GOT3 (cell line): ENCODE measurements at places on chromosomes 6 and 20.

DNA sequence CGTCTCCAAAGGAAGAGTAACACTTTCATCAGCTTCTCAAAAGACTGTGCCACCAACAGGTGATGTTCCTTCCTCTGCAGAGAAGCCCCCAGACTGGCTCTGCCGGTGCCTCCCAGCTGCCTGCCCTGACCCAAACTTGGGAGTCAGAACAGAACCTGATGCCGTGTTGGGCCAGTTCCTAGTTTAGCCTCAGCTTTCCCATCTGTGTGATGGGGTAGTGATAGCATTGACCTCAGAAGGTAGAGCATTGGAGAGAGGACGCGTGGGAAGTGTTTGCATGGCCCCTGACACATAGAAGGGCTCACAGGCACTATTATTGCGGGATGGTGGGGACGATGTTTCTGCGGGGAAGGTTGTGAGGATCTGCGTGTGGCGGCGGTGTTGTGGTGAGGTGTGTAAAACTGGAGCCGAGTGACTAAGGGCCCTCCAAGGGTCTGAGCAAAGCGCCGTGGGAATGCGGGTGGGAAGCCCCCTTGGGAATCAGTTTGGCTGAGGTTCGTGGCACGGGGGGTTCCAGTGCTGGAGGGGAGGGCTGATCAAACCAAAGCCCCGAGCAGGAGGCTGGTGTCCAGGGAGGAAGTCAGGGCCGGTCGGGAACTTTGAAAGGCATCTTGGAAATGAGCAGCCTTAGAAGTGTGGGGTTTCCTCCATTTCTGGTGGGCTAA lies 1.7 kb downstream of the NTSR1 start:
- DNase-seq, result no peak

DNA sequence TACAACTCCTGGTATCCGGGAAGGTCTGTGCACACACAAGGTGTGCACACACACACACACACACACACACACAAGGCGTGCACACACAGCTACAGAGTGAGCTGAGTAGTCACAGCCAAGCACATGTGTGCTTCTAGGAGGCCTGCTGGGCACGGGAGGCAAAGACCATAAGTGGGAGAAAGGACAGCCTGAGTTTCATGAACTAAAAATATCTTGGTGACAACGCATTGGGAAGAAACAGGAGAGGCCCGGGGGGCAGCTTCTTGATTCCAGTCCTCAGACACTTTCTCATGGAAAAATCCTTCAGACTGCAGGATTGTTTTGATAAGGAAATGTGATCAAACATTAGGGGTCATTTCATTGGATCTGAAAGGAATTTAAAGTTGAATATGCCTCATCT lies 2.6 kb downstream of the TRAF3IP2 start:
- DNase-seq, result no peak

DNA sequence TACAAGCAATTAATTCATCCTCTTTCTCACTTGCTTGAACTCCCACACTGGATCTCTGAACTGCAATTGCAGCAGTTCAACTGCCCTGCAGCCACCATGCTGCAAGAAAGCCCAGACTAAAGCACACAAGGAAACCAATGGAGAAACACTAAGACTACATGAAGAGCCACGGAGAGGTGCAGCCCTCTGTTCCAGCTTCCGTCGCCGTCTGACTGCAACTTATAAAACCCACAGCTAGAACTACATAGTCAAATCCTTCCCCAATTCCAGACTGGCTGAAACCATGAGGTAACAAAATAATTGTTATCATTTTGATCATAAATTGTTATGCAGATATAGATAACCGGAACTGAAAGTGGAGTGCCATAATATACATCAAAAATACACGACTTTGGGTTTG lies 21.1 kb upstream of the THEMIS start:
- DNase-seq, result no peak

DNA sequence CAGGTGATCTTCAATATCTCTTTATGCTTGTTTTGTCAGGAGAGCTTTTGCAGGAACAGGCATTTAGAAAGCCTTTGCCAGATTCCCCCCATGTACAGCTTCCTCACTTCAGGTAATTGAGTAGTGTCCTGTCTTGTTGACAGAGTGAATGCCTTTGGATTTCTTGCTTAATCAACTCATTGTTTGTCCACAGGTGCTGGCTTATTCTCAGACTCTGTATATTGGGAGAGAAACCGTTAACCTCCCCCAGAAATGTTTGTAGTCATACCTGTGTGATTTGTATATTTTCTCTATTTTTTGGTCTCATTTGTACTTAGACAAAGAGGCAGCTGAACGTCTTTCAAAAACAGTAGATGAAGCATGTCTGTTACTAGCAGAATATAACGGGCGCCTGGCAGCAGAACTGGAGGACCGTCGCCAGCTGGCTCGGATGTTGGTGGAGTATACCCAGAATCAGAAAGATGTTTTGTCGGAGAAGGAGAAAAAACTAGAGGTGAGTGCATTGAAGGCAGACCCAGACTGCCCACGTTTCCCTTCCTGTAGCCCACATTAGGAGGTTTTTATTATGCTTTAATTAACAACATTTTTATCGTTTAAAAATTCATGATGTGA lies 32.3 kb downstream of the RPRD1B start:
- no peak for DNase-seq

DNA sequence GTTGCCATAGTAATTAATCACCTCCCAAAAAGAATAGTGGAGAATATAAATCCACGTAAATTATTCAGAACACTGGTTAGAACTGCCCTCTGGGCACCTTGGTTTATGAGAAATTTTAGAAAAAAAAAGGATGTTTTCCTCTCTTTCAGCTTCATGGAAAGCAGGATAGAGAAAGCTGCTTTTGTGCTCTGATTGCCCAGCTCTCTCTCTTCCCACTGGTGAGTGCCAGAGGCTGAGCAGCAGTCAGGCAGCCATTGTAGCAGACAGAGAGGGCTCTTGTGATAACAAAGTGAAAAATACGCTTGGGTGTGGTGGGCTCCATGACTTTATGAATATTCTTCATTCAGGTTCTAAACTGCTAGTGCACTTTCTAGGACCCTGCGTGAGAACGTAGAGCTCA lies 26.4 kb downstream of the SLC35F1 start:
- DNase-seq, result no peak

DNA sequence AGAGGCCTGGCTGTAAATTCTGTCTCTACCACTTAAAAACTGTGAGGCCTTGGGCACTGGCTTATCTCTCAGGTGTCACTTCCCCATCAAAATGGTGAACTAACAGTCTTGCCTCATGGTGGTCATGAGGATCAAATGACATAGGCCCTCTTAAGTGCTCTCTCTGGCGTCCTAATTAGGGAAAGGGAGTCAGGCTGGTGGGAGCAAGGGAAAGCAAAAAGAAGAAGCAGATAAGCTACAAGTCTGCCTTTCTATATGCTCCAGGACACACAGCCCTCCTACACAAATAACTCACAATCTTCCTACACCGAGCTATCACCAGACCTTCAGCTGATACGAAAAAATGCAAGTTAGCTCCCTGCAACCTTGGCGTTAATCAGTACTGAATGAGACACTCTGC lies 19.5 kb upstream of the SLC22A16 start:
- no peak for DNase-seq

DNA sequence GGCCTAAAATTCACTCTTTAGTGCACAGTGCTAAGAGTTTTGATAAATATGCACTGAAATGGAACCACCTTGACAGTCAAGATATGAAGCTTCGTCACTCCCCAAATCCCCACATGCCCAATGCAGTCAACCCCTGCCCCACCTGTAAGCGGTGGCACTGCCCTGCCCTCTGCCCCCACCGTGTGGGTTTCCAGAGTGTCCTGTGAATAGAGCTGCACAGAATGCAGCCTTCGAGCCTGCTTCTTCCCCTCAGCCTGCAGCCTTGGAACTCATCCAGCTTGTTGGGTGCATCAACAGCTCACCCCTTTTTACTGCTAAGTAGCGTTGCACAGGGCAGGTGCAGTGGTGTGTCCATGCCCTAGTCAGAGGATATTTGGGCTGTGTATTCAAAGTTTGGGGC lies 216.3 kb downstream of the SYNDIG1 start:
- DNase-seq, result no peak

- DNase-seq, result no peak
These were observed 14.8 kb downstream of the MDFI start for GRCh38 chr6:41652866-41653652.

- no peak for DNase-seq
These were observed 5.9 kb downstream of the TMEM239 start for GRCh38 chr20:2822073-2822472.

GRCh38 chr6:132715204-132715603 lies 1.3 kb upstream of the VNN1 start:
- DNase-seq, result no peak

DNA sequence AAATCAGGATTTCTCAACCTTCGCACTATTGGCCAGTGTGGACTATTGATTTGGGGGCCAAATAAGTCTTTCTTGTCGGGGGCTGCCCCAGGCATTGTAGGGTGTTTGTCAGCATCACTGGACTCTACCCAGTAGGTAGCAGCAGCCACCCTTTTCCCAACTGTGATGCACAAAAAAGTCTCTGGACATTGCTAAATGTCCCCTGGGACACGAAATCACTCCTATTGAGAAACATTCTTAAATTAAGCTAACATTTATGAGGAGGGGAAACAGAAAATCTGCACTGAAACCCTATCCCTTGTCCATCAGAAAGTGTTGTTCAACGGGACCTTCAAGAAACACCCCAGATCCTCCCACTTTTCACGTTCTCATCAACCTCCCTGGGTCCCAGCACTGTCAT lies 54.2 kb downstream of the NFATC2 start:
- no peak for DNase-seq

GRCh38 chr6:37699887-37700619 lies 2.4 kb upstream of the MDGA1 start:
- DNase-seq, result no peak

- no peak for DNase-seq
These were observed 351.3 kb downstream of the ZFAND3 start for GRCh38 chr6:38170666-38171355.

DNA sequence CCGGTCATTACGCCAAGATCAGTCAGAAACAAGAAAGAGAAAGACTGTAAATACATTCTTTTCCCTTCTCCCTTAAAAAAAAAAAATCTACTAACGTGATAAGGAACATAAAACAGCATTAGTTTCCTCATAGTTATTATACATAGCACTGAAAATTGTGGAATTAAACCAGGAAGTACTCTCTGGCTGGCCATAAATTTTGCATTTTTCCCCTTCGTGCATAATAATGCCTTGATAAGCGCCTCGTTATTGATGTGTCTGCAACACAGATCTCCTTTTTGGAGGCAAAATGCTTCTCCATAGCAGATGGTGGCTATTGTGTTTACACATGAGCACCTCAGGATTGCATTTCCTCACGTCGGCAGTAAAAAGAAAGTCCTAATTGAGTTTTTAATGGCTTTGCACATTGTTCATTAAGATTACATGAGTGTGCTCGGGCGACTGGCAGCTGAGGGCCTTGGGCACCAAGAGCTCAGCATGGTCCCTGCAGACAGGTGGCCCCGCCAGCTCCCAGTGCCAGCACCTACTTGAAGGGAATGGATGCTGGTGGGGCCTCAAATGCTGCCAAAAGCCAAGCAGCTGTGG lies 394.5 kb downstream of the PTPRT start:
- no peak for DNase-seq

- no peak for DNase-seq
These were observed 40.8 kb upstream of the FOXP4 start for GRCh38 chr6:41505122-41506049.

DNA sequence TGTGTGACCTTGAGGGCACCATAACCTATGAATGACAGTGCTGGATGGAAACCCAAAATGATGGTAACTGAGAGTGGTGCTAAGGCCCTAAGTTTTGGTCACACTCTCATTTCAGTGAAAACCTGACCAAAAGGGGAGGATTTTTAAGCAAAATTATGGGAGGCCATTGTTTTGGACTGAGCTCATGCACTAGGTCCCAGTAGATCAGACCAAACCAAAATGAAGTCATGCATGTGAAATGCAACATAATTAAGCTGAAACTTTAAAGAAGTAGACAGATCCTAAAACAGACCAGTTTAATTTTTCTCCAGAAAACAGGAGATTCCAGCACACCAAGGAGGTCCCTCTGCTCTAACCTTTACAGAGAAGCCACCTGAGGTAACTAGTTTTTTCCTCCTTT lies 24.0 kb upstream of the THBS2 start:
- no peak for DNase-seq

DNA sequence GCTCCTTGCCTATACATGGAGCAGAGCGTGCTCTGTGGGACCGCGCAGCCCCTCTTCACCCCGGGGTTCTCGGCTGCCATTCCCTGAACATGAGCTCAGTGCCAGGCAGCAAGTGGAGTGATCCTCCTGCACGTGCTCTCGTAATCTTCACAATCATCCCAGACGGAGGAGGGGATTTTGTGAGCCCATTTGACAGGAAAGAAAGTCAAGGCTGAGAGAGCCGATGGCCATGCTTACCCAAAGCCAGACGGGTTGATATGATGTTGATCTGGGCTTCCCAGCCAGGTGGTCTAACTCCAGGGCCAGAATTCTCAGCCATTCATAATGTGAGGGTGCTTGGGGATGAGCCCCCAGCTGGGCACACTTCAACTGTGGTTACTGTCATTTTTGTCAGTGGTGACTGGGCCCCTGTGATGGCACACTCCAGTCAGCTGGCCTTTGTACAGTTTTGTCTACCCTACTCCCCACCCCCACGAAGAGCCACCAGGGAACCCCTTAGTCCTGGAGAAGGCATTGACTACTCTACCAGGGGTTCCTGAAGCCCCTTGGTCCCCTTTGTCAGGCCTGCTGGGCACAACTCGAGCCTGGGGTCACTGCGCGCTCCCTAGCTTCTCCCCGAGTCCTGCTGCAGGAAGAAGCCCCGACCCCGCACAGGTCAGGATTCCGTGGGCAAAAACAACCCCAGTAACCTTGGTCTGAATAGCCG lies 1.5 kb downstream of the APCDD1L start:
- no peak for DNase-seq

GRCh38 chr6:116404696-116405095 lies 33.9 kb downstream of the DSE start:
- DNase-seq, result no peak

DNA sequence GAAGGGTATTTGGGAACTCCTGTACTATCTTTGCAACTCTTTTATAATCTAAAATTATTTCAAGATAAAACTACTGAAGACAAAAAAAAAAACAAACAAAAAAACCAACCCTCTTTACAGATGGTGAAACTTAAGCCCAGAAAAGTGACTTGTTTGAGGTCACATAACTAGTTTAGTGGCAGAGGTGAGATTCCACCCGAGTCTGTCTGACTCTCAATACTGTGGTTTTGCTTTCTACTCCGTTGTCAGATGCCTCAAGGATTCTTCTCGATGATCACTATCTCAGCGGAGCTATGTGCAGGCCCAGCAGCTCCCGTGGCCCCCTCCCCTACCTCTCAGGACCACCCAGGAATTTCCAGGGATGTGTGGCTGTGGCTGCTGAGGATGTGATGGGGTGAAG lies 36.1 kb upstream of the KCNB1 start:
- DNase-seq, result no peak
